ENCODE measurements at places on chromosomes 7 and 10.

DNA sequence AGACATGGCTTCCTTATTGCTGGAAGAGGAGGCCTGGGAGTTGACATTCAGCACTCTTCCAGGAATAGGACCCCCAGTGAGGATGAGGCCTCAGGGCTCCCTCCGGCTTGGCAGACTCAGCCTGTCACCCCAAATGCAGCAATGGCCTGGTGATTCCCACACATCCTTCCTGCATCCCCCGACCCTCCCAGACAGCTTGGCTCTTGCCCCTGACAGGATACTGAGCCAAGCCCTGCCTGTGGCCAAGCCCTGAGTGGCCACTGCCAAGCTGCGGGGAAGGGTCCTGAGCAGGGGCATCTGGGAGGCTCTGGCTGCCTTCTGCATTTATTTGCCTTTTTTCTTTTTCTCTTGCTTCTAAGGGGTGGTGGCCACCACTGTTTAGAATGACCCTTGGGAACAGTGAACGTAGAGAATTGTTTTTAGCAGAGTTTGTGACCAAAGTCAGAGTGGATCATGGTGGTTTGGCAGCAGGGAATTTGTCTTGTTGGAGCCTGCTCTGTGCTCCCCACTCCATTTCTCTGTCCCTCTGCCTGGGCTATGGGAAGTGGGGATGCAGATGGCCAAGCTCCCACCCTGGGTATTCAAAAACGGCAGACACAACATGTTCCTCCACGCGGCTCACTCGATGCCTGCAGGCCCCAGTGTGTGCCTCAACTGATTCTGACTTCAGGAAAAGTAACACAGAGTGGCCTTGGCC, 4.3 kb downstream of the PGAM2 start:
- H3K27me3 ChIP-seq = no peaks in the 10 kb centered on the region
- no peak for DNase-seq
- H3K27ac ChIP-seq = no peak overlapping the region
- peaks cover 29% of the 10 kb centered on the region for H3K36me3 ChIP-seq
- peaks cover 30% of the 10 kb centered on the region for H3K4me1 ChIP-seq

DNA sequence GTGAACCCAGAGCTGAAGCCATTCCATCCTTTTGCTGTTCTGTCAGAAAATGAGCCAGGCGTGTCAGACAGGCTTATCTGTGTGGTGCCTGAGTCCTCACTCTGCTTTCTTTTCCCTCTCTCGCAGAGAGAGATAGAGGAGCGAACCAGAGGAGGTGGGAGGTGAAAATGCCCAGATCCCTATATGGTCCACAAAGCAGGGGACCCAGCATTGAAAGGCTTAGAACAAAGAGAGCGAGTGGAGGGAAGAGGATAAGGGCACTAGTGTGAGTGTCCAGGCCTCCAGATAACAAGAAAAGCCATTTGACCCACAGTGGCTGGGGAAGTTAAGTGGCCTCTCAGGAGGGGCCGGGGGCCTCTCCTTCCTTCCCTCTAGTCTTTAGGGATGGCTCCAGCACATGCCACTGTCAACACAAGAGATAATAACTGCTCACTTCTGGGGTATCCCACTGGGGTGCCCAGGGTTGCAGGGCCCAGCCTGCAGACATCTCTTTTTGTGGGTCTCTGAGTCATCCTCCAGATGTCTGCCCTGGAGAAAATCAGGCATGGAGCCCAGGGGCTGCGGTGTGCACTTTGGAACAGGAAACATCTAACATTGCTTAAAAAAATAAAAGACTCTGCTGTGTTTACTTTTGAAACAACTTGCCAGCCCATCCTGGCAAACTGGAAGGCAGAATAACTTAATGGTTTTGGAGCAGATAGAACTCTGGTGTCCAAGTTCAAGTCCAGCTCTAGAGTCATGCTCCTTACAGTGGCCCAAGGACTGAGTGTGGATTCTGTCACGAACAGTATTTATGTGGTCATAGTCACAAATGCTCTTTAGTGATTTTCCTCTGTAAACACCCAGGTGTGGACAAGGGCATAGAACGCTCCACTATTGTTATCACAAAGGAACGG, 189.5 kb downstream of the CXCL12 start:
- no peak overlapping the region for H3K27ac ChIP-seq
- H3K36me3 ChIP-seq = no peaks in the 10 kb centered on the region
- no peak for DNase-seq
- no peak overlapping the region for H3K4me3 ChIP-seq
- no peaks in the 10 kb centered on the region for H3K4me1 ChIP-seq

DNA sequence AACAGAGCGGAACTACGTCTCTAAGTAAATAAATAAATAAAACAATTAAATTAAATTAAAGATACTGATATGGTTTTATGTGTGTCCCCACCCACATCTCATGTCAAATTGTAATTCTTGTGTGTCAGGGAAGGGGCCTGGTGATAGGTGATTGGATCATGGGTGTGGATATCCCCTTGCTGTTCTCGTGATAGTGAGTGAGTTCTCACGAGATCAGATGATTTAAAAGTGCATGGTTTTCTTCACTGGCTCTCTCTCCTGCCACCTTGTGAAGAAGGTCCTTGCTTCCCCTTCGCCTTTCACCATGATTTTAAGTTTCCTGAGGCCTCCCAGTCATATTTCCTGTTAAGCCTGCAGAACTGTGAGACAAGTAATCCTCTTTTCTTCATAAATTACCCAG, 29.0 kb upstream of the OGDHL start:
- H3K4me3 ChIP-seq = no peak overlapping the region
- no peaks in the 10 kb centered on the region for H3K27me3 ChIP-seq
- no peak overlapping the region for H3K27ac ChIP-seq
- H3K4me1 ChIP-seq = no peaks in the 10 kb centered on the region
- no peaks in the 10 kb centered on the region for H3K36me3 ChIP-seq
- DNase-seq = no peak

- no peaks in the 10 kb centered on the region for H3K4me1 ChIP-seq
- H3K36me3 ChIP-seq = no peaks in the 10 kb centered on the region
- H3K4me3 ChIP-seq = no peak overlapping the region
- H3K27me3 ChIP-seq = peaks cover 12% of the 10 kb centered on the region
- no peak for DNase-seq
- H3K27ac ChIP-seq = no peak overlapping the region
Measured at GRCh38 chr7:29623973-29624372, 60.3 kb downstream of the PRR15 start.

- DNase-seq = no peak
- no peak overlapping the region for H3K27ac ChIP-seq
- H3K36me3 ChIP-seq = no peaks in the 10 kb centered on the region
- H3K4me1 ChIP-seq = no peaks in the 10 kb centered on the region
Measured at GRCh38 chr10:100866575-100867098, 46.1 kb upstream of the SLF2 start.

DNA sequence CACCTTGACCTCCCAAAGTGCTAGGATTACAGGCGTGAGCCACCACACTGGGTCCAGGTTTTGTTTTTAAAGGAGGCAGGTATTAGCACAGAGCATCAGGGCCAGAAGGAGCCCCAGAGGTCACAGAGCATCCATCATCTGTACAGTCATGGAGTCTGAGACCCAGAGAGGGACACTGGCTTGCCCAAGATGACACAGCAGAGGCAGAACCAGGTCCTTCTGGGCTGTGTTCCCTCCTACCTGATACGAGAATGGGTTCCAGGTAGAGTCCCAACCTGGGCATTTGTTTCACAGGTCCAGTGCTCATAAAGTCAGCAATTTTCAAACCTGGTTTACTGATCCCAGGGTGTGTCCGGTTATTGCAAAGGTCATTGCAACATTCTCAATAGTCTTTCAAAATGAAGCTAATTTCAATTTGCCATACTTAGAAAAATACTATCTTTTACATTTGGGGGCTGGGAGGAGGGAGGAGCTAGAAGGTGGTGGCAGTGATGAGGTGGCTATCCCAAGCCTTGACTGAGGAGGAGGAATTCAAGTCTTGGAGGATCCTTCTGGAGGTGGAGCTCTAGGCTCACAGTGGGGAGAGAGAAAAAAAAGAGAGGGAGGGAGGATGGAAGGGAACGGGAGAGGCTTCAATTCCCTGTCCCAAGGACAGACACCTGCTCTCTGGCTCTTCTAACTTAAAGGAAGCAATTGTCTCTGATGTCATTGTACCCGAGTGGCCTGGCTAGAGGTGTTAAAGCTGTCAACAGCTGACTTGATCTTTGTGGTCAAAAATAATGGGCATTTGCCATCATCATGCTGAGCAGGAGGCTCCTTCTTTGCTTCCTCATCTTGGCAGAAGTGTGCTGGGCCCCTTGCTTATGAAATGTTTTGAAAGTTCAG, 8.1 kb downstream of the MXI1 start:
- H3K4me3 ChIP-seq = no peak overlapping the region
- H3K27ac ChIP-seq = no peak overlapping the region
- no peaks in the 10 kb centered on the region for H3K36me3 ChIP-seq
- DNase-seq = no peak
- peaks cover 39% of the 10 kb centered on the region for H3K4me1 ChIP-seq

GRCh38 chr10:97452352-97452751, 6.4 kb downstream of the ZDHHC16 start:
- peak overlapping the region; percentile 40 for H3K27ac ChIP-seq
- DNase-seq = no peak
- peaks cover 41% of the 10 kb centered on the region for H3K4me1 ChIP-seq
- H3K27me3 ChIP-seq = no peaks in the 10 kb centered on the region
- peaks cover 41% of the 10 kb centered on the region for H3K36me3 ChIP-seq

GRCh38 chr7:116353647-116354046, 143.3 kb downstream of the TES start:
- H3K4me3 ChIP-seq = no peak overlapping the region
- H3K27ac ChIP-seq = no peak overlapping the region
- H3K36me3 ChIP-seq = no peaks in the 10 kb centered on the region

- no peaks in the 10 kb centered on the region for H3K27me3 ChIP-seq
- no peak overlapping the region for H3K27ac ChIP-seq
- no peak overlapping the region for H3K4me3 ChIP-seq
- no peak for DNase-seq
- no peaks in the 10 kb centered on the region for H3K36me3 ChIP-seq
Measured at GRCh38 chr7:71261066-71261465, 129.1 kb downstream of the GALNT17 start.

GRCh38 chr7:128916643-128916915, 6.1 kb upstream of the KCP start:
- no peak for DNase-seq
- no peaks in the 10 kb centered on the region for H3K36me3 ChIP-seq
- H3K4me3 ChIP-seq = no peak overlapping the region
- peaks cover 17% of the 10 kb centered on the region for H3K27me3 ChIP-seq
- peaks cover 9% of the 10 kb centered on the region for H3K4me1 ChIP-seq

- no peak for DNase-seq
- peak overlapping the region; percentile 49 for H3K27ac ChIP-seq
- H3K4me3 ChIP-seq = no peak overlapping the region
- H3K4me1 ChIP-seq = peaks cover 25% of the 10 kb centered on the region
Measured at GRCh38 chr10:72066318-72067284, 21.8 kb downstream of the SPOCK2 start.

- H3K4me3 ChIP-seq = no peak overlapping the region
- H3K4me1 ChIP-seq = no peaks in the 10 kb centered on the region
- no peak for DNase-seq
Measured at GRCh38 chr7:30930621-30931020, 19.0 kb downstream of the AQP1 start.

Data from activated naive CD8-positive, alpha-beta T cell treated with anti-CD3 and anti-CD28 coated beads, Interleukin-2, amount 50 U/mL, for 24 hours (primary cell).